Stromal cell of bone marrow (primary cell): ENCODE measurements at places on chromosomes 1 and 21.

- no peak for DNase-seq
Observed at GRCh38 chr1:229563241-229563640, 4.7 kb upstream of the ABCB10 start.

DNA sequence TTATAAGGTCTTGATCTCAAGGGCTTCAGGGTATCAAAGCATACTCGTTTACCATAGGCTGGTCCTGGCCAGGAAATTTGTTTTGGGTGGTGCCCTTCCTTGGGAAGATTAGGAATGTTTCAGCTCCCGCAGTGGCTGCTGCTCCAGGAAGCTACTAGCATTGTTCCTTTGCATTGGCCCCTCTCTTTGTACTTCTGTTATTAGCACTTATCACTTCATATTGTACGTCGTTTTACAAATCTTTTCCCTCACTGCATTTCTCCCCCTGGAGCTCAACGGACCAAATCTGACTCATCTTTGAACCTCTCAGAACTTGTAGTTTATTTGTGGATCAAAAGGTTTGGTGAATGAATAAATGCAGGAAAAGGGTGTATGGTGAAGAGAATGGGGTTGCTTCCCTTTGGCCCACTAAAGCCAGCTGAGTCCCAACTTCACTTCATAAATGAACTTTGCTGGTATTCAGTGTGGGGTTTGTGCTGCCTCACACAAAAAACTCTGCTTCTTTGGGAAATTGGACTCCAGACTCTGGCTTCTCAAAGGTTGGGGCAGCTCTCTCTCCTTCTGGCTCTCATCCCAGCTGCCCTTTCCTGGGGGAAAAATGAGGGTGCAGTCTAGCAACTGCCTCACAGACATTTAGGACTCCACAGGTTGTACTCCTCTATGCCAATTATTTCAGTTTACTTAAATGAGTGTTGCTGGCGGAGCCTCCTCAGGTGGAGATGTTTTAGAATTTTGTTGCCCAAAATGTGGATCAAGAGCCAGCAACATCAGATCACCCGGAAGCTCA, 5.9 kb downstream of the GNAT2 start:
- no peak for DNase-seq

GRCh38 chr1:50605186-50605875, 182.1 kb upstream of the DMRTA2 start:
- DNase-seq: peak; percentile 18

DNA sequence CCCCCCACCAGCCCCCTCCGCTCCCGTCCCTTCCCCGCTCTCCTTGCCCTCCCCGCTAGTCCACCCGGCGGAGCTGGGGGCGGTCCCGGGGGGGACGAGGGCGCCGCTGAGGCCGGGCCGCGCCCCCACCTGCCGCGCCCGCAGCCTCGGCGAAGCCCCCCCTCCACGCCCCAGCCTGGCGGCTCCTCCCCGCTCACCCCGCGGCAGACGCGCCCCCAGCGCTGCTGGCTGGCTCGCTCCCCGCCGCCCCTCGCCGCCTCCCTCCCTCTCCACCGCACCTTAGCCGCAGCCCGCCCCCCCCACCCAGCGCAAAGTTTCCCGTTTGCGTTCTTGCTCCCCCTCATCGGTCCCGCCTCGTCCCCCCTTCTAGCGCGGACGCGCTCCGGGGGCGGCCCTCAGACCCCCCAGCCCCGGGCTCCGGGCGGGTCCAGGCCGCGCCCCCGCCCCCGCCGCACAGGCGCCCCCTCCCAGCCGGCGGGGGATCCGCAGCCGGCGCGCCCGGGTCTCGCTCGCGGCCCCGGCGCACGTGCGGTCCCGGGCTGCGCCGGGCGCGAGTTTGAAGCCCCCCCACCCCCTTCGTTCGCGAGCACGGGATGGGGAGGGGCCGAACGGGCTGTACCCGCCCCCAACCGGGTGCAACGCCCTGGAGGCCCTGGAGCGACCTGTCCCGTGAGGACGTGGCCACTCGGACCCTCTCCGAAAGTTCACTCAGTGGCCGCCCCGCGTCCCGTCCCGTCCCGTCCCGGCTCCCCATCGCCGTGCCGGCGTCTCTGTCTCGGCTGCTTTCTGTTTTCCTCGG, 623 bp downstream of the PTPRF start:
- DNase-seq: no peak

DNA sequence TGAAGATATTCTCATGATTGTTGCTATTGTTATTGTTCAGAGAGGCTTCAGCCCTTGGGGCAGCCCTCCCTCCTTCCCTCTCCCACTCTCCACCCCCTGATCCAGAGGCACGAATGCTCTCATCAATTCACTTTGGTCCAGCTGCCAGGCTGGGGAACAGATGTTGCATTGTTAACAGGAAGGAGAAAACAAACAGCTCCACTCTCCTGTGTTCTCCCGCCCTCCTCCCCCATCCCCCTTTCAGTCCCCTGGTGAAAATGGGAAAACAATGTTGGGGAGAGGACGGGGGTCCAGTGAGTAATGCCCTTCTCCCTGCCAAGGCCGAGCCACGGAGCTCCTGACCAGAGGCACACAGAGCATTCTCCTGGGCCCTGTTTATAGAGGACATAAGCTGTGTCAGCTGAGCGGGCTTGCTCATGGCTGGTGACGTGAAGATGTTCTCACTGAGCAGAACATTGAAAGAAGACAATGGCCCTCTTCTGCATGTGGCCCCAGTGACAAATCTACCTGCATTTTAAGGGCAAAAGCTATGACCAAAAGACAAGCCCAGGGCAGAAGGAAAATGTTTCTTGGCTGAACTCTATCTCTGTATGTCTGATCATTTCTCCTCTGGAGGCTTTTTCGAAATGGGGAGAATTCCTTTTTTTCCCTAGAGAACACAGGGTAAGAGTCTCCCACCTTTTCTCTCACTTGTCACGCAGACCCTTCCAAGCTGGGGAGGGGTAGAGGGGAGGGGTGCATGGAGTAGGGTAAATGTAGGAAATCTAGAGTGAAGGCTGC, 111.7 kb downstream of the GLUL start:
- no peak for DNase-seq

DNA sequence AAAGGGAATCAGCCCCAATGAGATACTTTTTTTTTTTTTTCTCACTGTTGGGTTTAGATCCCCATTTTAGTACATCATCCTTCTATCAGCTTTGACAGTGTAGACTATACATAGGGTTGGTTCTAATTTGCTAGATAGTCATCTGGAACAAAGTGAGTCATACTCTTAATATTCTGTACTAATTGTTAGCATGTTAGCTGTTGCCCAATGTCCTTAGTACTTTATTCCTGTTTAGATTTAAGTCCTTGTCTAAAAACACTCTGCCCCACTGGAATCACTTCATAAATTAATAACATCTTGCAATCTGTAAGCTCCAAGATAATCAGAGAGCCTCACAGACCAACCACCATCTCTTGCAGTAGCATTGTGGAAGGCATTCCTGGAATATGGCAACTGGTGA, 209.8 kb upstream of the KIAA0040 start:
- no peak for DNase-seq

- no peak for DNase-seq
Observed at GRCh38 chr1:89719502-89720306, 86.8 kb downstream of the LRRC8C start.

DNA sequence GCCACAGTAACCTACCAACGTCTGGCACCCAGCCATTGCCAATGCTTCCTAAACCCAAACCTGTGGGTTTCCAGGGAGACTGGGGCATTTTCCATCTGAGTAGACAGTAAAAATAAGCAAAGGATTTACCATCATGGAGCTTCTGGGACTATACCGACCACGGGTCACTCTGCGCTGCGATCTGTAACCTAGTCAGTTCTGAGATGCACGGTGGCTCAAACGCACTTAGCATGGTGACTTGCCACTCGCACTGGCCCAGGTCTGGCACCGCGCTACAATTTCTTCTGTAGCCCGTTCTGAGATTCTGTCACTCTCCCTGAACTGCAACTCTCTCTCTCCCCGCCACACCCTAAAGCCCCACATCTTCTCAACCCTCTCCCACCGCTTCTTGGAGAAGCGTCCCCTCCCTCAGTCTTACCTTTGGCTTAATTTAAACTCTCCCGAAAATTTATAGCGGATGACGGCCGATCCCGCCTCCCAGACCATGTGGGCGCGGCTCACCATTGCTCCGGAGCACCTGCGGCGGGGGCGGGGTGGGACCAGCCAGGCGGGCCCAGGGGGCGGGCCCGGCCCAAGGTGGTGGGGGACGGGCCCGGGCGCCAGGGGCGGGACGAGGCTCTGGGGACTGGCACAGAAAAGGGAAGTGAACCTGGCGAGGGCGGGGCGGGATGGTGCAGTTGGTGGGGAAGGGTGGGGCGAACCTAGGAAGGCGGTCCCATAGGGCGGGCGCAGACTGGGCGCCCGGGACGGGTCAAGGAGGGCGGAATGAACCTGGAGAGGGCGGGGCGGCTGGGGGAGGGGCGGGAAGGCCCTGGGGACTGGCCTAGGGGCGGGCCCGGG, 493 bp upstream of the MAP3K21 start:
- no peak for DNase-seq

DNA sequence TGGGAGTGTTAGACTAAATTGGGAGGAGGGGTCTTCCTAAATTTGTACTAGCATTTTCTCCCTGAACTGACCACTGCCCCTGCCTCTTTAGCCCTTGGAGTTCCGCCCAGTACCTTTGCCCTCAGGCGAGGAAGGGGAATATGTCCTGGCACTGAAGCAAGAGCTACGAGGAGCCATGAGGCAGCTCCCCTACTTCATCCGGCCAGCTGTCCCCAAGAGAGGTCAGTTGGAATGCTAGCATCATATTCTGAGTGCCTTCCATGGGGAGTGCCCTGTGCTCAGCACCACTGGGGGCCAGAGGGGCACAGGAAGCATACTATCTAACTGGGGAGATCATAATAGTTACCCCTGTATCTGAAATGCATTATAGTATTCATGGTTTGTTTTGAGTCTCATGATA, 10.7 kb downstream of the POLR3GL start:
- DNase-seq: no peak

DNA sequence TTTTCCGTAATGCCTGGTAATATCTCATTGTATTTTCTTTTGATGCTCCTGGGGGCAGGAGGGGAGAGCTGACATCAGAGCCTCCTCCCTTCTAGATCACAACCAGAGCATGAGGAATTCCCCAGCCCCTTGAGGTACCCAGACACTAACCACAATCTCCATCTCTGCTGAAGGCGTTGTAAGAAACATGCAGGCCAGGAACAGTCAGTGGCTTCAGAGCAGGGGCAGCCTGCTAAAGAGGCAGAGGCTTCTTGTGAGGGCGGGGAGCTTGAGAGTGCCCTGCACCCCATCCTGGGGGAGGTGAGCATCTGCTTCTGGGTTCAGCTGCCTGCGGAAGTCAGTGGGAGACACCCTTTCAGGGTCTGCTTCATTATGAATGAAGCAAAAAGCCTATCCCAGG, 19.0 kb downstream of the MAPKAPK2 start:
- DNase-seq: no peak

GRCh38 chr1:173863224-173864161, 4.3 kb downstream of the GAS5 start:
- no peak for DNase-seq

DNA sequence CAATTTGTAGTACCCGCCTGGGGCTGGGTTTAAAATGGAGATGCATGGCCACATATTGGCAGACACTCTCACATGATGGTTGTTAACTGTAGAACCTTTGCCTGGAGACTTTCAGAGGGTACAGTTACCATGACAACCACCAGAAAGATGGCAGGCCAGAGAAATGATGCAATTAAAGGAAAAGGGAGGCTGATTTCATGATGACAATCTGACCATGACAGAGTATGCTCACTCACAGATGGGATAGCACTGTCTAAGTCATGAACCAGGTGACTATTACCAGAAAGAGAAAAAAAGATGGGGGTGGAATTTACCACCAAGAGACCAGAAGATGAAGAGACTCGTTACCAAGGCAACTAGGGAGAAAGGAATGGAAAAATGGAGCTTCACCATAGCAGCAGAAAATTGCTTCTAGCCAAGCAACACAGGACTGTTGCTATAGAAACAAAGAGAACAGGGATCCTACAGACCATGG, 3.5 kb upstream of the TRIT1 start:
- no peak for DNase-seq

DNA sequence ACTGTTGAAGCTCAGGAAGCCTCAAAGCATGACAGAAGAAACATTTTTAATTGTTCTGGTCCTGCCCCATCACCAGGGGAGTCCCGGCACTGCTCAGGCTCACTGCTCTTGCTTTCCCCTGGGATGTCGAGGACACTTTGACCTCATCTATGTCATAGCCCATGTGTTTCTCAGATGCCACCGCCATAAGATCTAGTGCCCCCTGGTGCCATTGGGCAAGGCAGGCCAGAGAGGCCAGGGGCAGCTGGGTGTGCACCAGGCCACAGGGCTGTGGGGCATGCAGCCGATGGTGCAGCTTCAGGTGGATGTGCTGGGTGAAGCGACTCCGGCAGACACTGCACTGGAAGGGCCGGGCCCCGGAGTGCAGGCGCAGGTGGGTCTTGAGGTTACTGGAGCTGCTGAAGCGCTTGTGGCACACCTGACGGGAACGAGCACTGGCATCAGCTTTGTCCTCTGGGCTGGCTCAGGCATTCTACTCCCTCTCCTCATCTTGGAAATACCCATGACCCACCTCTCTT, 7.7 kb upstream of the CRYBG2 start:
- DNase-seq: no peak

- DNase-seq: no peak
Observed at GRCh38 chr1:153717330-153717729, 10.5 kb upstream of the INTS3 start.

DNA sequence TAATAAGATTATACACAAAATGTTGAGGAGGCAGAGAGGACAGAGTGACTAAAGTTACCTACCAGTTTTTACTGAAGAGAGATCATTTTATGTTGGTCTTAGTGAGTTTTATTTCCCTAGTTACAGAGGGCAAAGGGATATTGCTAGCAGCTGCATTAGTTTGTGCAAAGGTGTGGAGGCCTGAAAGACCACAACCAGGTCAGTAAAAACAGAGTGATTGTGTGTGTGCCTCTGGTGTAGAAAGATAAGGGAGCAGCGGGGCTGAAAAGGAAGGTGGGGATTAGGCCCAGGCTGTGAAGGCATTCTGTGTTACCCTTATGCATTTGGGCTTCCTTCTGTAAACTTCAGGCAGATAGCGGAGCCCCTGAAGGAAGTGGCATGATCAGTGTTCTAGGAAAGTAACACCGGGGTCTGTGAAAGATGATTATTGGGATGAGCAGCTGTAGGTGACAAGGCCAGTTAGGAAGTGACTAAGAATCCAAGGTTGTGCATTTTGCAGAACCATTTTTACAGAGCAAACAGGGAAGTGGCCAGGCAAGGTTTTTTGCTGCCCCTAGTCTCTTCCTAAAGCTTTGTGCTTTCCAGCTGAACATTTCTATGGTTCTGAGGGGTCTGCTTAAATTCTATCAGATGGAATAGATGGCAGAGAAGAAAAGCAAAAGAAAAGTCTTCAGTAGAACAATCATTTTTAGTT, 3.7 kb downstream of the GADD45A start:
- no peak for DNase-seq

GRCh38 chr1:68745451-68745850, 248.6 kb upstream of the DEPDC1 start:
- DNase-seq: no peak

DNA sequence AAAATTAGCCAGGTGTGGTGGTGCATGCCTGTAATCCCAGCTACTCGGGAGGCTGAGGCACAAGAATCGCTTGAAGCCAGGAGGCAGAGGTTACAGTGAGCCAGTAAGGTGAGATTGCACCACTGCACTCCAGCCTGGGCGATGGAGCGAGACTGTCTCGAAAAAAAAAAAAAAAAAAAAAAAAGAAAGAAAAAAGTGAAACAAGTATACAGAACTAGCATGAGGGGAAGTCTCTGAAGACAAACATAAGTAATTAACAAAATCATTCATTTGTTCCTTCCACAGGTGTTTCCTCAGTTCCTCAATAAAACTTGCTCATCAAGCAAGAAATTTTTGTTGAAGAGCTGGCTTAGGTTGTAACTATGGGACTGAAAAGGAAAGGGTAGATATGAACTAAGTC, 52.2 kb upstream of the CNN3 start:
- DNase-seq: no peak
